ENCODE measurements at places on chromosomes 16 and 17.

GRCh38 chr17:9672266-9672665, 26.9 kb downstream of the USP43 start:
- no peak for DNase-seq

GRCh38 chr16:80932708-80933095, 74.0 kb downstream of the CMC2 start:
- no peak for DNase-seq

DNA sequence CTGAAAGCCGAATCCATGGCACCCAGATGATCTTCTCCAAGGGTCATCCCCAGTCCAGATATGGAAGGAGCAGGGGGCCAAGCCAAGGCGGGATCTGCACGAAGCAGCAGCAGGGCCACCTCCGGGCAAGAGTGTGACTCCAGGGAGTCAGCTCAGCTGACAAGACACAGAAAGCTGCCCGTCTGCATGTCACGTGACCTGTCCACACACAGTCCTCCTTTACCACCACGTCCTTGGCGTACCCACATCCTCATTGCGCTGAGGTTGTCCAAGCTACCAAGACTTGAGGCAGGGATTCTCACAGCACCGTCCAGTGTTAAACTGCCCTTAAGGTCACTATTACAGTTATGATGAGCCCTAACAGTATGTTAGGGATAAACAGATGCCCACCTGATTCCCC, 11.3 kb upstream of the CYTH1 start:
- DNase-seq = no peak

GRCh38 chr16:31253642-31254045, 6.1 kb upstream of the ITGAM start:
- DNase-seq = no peak

DNA sequence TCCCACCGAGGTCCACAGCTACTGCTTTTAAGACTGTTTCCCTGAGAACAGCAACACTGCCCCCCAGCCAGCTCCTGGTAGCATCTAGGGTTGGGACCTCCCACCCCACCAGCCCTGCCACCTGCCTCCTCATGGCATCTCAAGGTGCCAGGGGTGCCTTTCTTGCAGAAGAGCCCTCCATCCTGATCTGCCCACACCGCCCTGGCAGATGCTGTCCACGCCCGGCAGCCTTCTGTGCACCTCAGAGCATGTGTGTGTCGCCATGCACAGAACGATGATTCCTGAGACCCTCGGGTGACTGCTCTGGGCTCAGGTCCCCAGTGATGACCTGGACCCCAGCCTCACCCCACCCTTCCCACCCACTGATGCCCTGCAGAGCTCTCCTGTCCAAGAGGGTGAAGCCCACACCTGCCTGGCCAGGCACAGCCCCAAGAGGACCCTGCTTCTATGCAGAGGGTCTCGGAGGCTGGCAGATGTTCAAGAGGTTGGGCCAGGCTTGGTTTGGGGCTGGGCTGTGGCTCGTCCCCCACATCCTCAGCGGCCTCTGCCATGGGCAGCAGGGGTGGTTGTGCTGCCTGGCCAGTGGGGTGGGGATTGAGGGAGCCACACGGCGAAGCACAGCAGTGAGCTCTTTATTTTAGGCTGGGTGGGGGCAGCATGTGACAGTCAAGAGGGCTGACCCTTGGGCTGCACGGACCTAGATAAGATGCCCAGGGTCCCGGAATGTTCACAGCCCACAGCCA, 5.2 kb upstream of the SPATA2L start:
- DNase-seq = no peak

DNA sequence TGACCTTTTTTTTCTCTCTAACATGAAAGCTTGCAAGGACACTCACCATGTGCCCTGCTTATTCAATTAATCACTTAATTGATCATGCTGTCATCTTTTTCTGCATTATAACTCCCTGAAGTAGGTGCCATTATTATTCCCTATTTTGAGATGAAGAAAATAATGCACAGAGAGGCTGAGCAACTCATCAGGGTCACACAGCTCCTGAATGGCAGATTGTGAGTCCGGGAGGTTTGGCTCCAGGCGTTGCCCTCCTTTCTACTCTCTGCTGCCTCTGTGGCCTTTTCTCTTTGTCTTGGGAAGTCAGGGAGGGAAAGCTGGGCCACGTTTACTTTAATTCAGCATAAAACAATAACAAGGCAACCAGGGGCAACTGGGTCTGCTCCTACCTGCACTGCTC, 17.2 kb upstream of the N4BP1 start:
- DNase-seq = no peak

- DNase-seq = no peak
These were observed 1.0 kb downstream of the RHBDL3 start for GRCh38 chr17:32266389-32267301.
